Stimulated activated CD4-positive, alpha-beta T cell treated with anti-CD3 and anti-CD28 coated beads, Interleukin-1b, Interleukin-23, amount 100 ng/mL, for 1 hour (primary cell): ENCODE measurements at places on chromosomes 4 and X.

DNA sequence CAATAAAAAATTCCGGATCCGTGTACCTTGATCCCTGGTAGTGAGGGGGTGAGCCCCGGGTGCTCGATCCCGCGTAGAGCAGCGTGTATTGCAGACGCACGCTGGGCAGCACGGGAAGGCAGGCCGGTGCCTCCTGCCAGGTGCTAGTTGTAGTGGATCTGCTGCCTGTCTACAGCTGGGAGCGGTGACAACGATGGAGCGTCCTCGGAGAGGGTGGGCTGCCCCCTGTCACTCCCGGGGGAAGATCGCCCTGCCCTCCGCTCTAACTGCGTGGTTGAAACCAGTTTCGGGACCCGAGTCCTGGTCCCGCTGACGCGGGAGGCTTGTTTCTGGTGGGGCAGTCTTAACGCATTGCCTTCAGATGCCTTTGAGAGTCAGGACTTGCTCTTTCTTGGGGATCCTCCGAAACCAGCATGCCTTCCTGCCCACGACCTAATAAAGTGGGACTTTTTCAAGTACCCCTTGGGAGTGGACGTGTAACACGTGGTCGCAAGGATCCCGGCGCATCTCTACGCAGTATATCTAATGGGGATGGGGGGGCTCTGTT lies 2.7 kb upstream of the NKX6-1 start:
- no peak for DNase-seq

GRCh38 chrX:25096522-25097045 lies 80.8 kb upstream of the ARX start:
- no peak for DNase-seq

- no peak for DNase-seq
Observed at GRCh38 chr4:56360071-56360470, 27.2 kb downstream of the AASDH start.

- DNase-seq, result no peak
Observed at GRCh38 chr4:182944484-182945213, 27.5 kb upstream of the DCTD start.

DNA sequence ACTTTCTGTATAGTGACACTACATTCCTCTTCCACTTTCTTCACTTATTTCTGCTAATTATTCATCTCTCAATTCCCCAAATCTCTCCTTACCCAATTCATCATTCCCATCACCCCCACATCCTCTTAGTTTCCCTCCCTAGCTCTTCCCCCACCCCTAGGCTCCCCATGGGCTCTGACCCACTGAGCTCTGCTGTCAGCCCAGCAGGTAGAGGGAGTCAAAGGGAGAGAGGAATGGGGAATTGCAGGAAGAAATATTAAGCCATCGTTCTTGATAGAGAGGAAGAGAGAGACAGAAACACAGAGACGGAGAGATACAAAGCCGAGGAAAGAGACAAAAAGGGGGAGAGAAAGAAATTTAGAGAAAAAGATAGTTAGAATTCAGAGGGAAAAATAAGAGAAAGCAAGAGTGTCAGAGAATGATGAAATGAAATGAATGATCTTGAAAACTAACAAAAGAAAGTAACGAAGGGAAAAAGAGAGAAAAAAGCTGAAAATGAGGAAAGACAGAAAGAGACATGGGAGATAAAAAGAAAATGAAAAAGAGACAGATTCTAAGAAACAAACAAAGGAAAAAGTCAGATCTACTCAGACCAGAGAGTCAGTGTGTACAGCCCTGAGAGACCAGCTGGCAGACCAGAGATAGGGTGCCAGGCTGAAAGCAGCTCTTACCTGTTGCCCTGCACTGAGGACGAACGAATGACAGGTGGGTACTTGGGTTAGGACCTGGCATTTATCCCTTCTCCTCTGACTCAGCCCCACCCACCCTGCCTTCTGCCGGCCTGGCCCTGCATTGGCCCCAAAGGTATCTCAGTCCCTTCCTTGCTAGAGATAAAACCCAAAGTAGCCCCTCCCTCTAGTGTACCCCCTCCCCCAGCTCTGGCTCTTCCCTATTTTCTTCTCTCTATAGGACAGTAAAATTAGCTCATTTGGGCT lies at the start of gene ALAS2:
Gene ALAS2 (minus strand): TSS at position 707 of the 935 bp plus-strand sequence. CDS start 4,977 bp downstream, outside the sequence.
- no peak for DNase-seq

- DNase-seq, result no peak
Observed at GRCh38 chr4:150888217-150888616, 126.9 kb downstream of the LRBA start.

DNA sequence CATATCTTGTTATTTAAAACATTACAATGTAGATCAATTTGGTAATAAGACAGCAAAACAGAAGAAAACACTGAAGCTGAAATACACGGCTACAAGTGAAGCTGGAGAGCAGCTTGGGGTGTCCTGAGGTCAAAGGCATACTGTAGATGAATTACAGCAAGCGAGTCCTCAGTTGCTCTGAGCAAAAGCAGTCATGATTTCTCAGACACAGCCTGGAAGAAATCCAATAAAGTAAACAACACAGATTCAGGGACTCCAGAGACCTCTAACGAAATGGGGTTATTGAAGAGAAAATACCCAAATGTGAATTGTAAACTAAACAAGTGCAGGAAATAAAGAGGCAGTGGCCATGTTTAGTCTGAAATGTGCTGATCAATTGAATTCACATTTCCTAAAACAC lies 324.4 kb downstream of the CAMK2D start:
- no peak for DNase-seq

GRCh38 chr4:150348079-150348478 lies 233.9 kb upstream of the MAB21L2 start:
- no peak for DNase-seq

- DNase-seq, result no peak
Observed at GRCh38 chrX:97200454-97200853, 316.7 kb downstream of the RPA4 start.

DNA sequence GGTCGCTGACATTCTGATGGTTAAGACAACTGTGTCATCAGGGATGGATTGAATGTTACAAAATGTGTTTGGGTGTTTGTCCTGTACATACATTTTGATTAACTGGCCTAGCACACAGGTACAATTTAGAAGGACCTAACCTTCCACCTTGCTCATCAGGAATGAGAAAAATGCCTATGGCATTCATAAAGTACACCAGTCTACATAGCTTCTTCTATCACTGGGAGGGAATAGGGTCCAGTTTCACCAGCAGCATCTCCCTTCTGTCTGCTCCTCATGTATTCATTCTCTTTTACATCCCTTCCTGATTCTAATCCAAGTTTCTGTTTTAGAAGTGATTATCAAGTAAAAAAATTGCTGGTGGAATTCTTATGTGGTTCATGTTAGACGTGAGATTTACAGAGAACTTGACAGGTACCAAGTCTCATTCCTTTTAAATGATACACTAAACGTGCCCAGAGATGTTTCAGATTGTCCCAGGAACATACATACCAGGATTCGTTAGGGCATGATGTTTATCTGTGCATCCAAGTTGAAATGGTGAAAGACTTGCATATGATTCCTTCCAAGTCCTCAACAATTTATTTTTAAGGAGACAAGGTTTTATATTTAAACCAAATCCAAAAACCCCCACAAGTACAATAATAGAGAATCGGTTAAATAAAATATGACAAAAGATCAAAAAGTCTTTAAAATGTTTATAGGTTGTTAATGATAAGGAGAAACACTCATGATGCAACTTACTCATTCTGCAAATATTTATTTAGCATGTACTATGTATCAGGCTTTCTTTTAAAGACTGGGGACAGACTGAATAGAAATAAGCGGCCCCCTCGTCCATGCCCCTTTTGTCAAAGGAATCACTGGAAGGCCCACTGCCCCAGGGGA lies 359.1 kb downstream of the ZNF674 start:
- no peak for DNase-seq

GRCh38 chr4:8394806-8395205 lies 45.7 kb downstream of the ACOX3 start:
- DNase-seq, result no peak

DNA sequence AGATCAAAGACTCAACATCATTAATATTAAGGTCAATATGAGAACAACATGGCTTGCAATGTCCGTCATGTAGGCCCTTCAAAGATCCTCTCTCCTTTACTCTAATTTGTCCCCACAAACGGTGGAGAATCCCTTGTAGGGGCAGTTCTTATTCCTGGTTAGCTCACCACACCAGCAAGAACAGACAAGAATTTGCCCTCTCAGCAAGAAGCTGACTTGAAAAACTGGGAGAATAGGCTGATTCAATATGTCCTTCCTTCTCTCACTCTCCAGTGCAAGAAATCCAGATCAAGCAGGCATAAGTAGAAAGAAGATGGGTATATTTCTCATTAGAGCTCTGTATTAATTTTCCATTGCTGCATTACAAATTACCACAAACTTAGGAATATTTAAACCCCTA lies 704.2 kb upstream of the SLIT2 start:
- DNase-seq, result no peak

DNA sequence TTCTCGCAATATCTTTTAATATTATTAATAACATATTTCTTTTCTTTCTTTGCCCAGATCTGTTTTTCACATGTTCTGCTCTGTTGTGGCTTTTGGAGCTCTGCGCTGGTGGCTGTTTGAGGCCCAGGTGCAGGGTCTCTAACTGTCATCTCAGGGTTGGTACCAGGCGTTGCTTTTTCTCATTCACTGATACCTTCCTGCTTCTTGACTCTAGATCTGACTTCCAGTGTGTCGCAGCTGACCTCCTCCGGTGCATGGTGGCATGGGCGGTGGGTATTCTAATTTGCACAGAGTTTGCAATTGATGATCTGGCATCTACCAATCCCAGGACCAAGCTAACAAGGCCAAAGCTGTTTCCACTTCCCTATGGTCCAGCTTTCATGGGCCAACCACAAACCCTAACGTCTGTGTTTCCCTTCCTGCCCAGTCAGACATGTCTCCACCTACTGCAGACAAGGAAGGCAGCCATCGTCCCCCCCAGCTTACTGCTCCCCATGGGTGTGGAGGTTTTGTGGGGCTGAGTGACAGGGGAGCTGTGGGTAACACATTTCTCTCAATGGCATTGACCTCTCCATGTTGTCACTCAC lies 25.2 kb downstream of the LETM1 start:
- no peak for DNase-seq

DNA sequence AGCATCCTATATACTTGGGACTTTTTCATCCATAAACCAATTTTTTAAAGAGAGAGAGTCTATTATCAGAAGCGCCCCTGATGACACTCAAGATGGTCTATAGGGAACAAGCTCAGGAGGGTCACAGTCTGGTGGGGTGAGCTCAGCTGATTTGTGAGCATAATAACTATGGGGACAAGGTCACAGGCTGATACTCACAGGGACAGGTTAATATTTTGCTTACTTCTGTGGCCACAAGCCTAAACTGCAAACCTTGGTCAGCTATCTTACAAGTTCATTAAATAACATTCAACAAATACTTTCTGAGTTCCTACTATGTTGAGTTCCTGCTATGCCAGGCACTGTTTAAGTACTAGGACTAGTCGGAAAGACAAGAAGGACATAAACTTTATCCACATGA lies 10.2 kb upstream of the CCDC149 start:
- no peak for DNase-seq

- DNase-seq, result no peak
Observed at GRCh38 chrX:7420717-7421116, 272.8 kb upstream of the PUDP start.

DNA sequence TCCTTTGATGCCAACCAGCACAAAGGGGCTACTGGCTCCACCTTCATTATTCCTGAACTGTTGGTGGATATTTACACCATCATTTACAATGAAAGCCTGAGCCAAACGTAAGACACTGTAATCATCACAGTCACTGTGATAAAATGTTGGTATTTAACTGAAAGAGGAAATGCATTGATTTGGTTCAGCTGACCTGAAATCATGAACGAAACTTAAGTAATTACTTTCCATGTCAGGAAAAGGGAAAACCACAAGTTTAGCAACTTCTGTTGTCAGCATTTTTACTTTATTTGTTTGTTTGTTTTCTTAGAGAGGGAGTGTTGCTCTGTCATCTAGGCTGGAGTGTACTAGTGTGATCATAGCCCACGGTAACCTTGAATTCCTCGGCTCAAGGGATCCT lies 247.8 kb upstream of the FAM47A start:
- DNase-seq, result no peak

DNA sequence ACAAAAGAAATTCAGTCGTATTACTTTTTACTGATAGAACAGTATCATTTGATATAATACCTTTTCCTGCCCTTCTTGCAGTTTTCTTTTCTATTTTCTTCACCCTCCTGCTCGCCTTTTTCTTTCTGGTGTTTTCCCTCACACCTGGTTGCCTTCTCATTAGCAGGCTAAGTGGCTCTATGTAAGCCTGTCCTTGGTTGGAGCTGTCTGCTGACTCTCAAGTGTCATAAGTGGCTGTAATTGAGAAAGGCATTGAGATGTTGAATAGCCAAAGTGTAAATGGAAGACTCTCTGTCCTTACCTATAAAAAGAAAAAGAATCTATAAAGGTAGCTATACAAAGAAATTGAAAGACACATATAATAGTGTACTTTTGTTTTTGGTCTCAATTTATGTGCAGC lies 180.7 kb downstream of the ADGRL3 start:
- no peak for DNase-seq
